ENCODE measurements at places on chromosomes 16 and 17.

DNA sequence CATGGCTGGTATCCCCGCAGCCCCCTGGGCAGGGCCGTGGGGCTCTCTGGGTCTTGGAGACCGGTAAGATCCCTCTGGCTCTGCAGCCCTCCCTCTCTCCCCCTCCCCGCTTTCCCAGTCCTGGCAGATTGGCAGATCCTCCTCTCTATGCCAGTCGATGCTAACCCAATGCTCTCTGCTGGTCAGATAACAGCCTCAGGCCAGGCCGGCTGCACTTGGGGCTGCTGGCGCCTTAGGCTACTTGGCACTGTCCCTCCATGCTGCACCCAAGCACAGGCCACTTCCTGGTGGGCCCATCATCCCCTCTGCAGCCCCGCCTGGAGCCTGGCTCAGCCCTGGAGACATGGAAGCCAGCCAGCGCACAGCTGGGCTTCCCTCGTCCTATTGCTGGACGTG lies 81.7 kb downstream of the RTN4RL1 start:
- no peak for DNase-seq

DNA sequence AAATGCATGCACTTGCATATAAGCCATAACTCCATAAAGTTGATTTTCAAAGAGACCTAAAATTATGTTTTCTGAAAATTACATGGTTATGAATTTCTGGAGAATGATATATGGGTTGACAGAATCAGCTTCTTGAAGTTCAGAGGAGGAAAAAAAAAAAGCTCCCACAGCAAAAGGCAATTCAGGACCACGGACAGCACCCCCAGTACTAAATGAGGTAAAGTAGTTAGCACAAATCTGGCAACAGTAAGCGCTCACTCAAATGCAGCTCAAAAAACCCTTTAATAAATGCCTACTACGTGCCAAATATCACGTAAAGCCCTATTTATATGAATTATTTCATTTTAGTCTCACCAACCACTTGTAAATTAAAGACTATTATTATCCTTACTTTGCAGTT lies 135.2 kb downstream of the SHISA9 start:
- DNase-seq = peak; percentile 84

DNA sequence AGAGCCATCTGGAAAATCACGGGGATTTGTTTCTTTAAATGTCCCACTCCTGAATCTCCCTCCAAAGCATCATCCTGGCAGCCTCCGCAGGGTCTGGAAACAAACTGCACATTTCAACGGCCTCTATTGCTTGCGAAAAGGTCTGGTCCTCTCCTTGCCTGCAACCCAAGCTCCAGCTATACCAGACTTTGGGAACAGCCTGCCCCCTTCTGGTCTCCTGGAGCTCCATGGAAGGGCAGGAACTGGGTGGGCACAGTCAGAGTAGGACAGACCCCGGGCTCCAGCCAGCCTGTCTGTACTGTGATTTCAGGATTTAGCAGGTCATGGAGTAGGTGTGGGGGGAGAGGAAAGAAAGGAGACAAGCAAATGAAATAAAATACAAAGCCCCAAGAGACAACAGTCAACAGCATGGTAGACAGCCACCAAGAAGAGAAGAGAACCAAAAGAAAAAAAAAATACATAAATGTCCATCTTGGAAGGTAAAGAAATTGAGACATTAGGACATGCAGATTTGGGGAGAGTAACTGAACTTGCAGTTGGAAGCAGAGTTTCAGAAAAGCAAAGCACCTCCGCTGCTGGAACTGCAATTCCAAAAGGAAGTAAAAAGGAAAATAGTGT lies 2.7 kb downstream of the XYLT1 start:
- DNase-seq = peak; percentile 80

GRCh38 chr16:27826081-27826892 lies 237.2 kb downstream of the GSG1L start:
- no peak for DNase-seq

DNA sequence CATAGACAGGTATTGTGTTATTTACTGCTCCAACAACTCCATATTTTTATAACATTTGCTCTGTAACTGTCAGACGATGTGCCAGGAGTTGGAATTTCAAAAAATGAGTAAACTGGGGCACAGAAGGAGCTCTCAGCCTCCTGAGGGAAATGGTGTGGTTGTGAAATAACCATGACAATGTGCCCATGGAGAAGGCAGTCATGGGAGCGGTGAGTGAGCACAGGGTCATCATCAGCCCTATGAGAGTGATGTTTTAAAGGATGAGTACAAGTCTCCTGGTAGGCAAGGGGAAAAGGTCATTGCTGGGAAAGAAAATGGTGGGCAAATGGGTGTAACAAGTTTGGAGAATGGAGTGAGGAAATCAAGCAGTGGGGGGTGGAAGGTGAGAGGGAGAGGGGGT lies 115.0 kb upstream of the SEC14L1 start:
- no peak for DNase-seq

- no peak for DNase-seq
Observed at GRCh38 chr16:27843800-27844199, 219.7 kb downstream of the GSG1L start.

- DNase-seq = no peak
Observed at GRCh38 chr16:759110-759910, 1.2 kb upstream of the MSLN start.

- DNase-seq = no peak
Observed at GRCh38 chr17:74843352-74843627, 16.4 kb downstream of the GRIN2C start.

DNA sequence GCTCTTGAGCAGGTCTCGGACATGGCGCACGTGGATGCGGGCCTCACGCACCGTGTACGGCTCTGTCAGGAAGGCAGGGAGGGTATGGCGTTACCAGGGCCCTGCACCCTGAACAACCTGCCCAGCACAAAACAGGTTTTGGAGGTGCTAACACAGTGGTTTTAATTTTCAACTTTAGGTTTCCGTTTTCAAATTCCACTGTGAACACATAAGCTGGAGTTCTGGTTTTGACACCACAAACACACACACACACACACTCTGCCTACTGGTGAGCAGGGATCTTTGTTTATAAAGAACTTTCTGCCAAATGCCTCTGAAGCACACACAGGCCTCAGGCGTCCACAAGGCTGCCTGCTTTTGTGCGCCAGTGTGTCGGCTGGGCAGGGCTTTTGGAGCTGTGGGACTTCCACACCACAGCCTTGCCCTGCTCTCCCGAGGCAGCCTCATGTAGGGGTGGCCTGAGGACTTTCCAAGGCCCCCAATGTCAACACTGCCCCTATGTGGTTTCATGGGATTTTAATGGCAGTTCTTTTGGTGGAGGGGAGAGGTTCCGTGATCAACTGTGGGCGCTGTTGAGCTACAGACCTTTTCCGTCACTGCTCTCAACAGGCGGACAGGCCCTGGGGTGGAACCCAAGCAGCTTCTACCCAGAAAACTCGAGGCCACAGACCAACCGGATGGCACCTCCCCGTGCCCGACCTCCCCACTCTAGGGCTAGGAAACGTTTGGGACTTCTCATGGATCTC lies 9.4 kb downstream of the CLUH start:
- DNase-seq = no peak

DNA sequence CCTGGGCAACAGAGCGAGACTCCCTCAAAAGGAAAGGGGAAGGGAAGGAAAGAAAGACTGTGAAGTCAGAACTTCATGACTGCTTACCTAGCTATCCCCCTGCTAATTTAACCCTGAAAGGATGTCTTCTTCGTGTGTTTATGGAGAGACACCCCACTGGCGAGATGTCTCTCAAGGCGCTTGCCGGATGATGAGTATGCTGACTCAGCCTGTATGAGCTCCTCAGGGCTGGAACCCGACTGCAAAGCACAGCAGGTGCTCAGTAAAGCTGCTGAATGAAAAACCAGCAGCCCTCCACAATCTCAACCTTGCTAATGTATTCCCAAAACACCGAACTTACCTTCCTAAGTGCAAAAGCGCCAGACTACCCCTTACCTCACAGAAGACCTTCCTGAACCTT lies 2.3 kb downstream of the ANKFY1 start:
- DNase-seq = no peak

- DNase-seq = no peak
Observed at GRCh38 chr17:1077581-1077985, 80.7 kb downstream of the TIMM22 start.

GRCh38 chr17:45993962-45994627 lies 5.0 kb upstream of the STH start:
- no peak for DNase-seq

DNA sequence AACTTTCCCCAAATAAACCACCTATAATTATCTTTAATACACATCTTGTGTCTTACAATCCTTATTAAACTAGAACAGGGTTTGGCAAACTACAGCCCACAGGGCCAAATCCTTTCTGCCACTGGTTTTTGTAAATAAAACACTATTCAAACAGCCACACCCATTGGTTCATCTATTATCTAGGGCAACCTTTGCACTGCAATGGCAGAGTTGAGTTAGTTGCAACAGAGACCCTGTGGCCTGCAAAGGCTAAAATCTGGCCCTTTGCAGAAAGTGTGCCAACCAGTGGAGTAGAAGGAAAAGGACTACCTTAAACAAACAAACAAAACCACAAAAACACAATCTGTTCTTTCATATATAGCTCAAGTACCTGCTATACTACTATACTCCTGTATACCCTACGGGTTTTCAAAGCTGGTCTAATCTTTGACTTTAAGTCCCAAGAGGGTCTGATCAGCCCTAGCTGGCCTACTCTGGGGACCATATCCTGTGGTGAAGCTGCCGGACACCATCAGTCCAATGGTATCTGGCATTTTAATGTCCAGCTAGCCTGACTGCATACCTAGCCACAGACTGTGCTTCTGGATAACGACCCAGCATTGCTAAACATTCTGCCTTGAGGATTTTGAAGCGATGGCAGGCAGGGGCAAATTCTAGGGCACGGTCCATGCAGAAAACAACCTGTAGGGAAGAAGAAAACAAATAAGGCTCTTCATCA lies 23.3 kb downstream of the CNP start:
- DNase-seq = no peak

DNA sequence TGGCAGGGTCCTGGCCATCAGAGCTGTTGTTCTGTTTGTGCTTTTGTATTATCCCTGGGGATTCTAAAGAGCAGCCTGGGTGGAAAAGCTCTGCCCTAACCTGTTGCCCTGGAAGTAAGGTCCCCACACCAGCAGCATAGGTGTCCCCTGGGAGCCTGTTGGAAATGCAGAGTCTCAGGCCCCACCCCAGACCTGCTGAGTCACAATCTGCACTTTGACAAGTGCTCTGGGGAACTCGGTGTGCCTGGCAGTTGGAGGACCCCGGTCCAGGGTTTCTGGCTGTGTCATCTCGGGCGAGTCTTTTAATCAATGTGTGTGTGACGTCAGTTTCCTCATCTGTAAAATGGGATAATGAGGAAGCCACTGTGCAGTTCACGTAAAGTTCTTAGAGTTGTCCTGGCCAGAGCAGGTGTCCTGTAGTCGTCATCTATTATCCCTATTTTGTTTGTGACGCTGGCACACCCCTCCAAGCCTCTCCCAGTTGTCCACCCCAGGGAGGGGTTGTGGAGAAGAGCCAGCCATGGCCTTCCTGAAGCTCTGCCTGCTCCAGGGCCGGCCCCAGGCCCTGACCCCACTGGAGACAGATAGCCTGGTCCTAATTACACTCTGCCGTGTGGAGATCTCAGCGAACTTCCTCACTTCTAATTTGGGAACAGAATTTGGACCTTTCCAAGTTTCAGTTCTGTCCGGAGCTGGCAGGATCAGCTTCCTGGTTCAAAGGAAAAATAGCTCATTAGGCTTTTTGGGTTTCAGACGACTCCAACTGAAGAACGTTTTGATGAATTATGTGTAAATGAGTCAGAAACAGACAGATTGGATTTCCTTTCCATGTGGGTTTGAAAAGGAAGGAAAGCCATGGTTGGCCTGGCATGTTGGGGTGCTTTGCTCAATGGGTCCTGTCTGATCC lies 295.7 kb upstream of the FOXF1 start:
- no peak for DNase-seq

DNA sequence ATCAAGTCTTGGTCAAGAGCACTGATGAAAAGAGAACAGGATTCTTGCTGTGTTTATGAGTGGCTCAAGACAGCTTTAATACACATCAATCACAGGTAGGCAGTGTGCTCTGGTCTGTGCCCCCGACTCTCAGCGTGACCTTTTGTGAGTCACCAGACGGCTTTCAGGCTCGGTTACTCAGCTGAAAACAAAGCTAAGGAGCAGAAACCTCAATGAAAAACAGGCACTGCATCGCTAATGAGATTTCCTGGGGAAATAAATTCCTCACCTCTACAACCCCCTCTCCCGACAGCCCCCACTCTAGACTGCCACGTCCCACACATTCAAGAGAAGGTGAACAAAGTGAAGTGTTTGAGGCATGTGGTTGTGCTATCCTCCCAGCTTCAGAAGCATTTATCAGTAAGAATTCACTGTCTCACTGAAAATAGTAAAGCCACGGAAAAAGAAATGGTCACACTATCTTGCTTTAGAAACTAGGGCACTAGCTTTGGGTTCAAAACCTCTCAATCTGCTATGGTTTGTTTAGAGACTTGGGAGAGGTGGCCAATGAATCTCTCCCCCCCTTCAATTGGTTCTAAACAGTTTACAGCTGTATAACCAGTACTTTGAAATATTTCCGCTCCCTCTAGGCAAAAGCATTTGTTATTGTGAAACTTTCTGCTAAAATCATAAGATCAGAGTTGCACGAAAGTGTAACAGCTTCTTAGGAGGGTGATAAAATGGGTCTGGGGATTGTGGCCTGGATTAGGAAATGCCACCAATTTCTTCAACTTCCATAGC lies 199.5 kb upstream of the PMFBP1 start:
- peak; percentile 77 for DNase-seq

GRCh38 chr16:5490499-5490898 lies 392.9 kb upstream of the EEF2KMT start:
- peak; percentile 43 for DNase-seq

GRCh38 chr17:65514082-65514481 lies 47.4 kb downstream of the AXIN2 start:
- DNase-seq = no peak

- no peak for DNase-seq
Observed at GRCh38 chr17:7384489-7385081, 3.7 kb downstream of the TNK1 start.

DNA sequence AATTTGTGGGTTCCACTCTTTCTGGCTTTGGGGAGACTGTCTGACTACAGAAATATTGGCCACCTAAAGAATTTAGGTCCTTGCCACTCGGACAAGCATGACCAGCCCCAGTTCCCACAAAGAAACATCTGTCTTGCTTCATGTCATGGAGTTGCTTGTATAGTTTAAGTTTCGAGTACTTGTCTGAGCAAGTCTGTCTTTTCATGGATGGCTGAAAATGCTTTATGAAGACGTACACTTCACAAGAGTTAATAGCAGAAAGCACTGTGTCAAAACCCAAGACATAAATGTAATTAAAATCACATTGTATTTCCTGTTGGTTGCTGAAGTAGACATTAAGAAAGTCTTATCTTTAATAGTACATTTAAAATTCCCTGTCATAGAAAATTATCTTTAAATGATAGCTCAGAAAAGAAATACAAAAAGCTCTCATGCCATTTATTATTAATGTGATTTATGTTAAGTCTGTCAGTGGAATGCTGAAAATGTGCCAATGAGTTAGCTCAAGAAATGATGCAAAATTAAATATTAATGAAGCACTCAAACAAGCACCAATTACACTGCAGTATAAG lies 29.8 kb upstream of the XYLT2 start:
- DNase-seq = no peak

- no peak for DNase-seq
Observed at GRCh38 chr16:68778551-68779231, 41.6 kb downstream of the CDH1 start.
